ENCODE measurements at places on chromosomes 7 and 10.

- peak; percentile 68 for DNase-seq
Measured at GRCh38 chr7:37920305-37920848, at the start of gene EPDR1. Gene EPDR1, plus strand, starts transcription at chr7:37920640. Its CDS starts 300 bp downstream, at chr7:37920940.

- DNase-seq = no peak
Measured at GRCh38 chr10:84237199-84238051, 3.9 kb downstream of the LRIT1 start.

DNA sequence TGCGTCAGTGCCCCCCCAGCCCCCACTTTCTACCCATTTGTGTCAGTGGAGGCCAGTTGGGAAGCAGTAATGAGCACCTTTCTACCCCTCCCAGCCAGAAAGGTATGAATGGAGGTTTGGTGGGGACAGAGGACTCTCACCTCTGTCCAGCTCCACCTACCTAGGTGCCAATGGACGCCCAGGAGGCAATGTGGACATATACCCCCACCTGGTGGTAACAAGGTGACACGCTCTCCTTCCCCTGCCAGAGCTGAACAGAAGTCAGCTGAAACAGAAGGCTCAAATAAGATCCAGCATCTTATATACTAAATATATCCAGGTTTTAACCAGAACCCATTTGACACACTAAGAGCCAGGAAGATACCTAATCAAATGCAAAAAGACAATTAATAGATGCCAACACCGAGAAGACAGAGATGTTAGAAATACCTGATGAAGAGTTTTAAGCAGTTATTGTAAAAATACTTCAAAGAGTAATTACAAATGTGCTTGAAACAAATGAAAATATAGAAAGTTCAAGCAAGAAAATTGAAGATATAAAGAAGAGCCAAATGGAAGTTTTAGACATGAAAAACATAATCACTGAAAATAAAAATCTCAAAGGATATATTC is 18.4 kb upstream of the SORCS3 start:
- DNase-seq = no peak

DNA sequence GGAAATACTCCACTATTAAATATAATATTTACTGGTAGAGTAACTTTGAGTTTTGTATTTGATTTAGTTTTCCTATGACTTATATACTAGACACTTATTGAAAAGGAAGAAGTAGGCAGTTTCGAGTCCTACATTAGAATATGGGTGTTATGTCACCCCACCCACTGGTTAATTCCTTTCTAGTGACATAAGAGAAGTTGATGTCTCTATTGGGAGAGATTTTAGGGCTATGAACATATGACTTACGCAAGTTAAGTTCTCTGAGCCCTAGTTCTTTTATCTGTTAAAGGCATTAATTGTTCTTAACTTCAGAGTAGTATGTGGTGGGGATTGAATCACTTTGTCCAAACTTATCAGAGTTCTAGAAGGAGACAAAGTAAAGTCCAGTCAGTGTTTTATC is 30.5 kb downstream of the CPED1 start:
- no peak for DNase-seq

GRCh38 chr10:125484035-125484732 is 198.8 kb downstream of the TEX36 start:
- no peak for DNase-seq

DNA sequence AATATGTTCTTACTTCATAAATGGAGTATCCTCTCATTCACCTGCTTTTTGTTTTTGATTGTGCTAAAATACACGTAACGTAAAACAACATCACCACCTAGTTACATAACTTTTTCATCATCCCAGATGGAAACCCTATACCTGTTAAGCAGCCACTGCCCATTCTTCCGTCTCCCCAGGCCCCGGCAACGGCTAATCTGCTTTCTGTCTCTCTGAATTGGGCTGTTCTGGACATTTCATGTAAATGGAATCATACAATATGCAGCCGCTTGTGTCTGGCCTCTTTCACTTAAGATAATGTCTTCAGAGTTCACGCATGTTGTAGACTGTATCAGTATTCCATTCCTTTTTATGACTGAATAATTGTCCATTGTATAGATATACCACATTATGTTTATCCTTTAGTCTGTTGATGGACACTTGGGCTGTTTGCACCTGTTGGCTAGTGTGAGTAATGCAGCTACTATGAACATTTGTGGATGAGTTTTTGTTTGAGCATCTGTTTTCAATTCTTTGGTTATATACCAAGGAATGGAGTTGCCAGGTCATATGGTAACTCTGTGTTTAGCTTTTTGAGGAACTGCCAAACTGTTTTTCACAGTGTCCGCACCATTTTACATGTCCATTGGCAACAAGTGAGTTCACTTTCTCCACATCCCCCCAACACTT is 14.1 kb upstream of the SUN1 start:
- peak; percentile 31 for DNase-seq

- no peak for DNase-seq
Measured at GRCh38 chr7:44144426-44144967, 3.4 kb upstream of the MYL7 start.

- DNase-seq = no peak
Measured at GRCh38 chr10:46198516-46198915, 88.3 kb upstream of the ANTXRL start.

DNA sequence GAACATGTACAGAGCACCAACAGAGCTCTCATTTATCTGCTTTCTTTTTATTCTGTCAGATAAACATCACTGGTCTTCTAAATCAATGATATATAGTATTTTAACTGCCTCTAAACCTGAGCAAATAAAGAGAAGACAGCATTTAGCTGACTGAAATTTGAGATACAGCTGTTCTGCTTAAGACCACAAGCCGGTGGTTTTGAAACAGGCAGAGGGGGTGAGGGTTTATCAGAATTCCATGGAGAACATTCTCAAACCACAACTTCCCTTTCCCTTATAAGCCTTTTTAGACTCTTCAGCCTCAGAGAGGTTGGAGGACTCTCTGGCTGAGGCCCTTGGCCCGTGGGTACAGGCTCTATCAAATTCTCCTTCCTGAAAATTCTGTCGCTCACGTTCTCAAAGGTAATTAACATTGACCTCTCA is 87.4 kb upstream of the RSU1 start:
- DNase-seq = peak; percentile 90

DNA sequence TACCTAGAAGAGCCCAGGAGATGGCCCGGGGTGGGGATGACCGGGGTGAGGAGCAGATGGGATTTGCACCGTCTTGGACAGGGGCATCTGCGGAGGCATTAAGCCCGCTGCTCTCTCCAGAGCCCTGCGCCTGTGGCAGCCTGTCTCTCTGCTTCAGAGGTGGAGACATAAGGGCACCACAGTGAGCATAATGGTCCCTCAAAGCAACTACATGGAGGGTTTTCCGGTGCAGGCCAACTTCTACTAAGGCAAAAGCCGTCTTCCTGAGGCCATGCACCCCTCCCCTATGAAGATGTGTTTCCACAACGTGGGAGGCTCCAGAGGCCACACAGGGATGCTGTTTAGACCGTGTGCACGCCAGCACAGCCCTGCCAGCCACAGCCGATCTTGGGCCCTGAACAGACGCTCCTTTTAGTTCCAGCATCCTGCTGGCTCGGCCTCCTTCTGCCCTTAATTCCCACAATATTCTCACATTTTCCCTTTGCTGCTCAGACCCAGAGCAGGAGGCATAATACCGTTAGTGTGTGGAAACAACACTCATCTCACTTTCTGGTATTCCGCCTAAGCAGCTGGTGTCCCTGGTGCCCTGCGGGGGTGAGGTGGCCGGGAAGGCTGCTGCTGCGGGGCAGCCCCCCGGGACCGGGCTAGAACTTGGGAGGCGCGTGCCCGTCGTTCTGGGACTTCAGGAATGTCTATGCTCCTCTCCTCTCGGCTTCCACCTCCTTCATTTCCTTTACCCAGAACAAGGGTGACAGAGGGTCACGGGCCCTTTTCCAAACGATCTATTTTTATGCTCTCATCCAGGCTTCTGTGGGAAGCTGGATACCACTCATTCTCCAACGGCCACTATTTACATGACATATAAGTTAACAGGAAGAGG is 266.9 kb downstream of the TNS3 start:
- DNase-seq = peak; percentile 79

- DNase-seq = no peak
Measured at GRCh38 chr7:98571986-98572385, 45.1 kb upstream of the NPTX2 start.

GRCh38 chr10:19041171-19041570 is 7.4 kb upstream of the MALRD1 start:
- DNase-seq = no peak

GRCh38 chr10:67665491-67665890 is 30.5 kb downstream of the CTNNA3 start:
- peak; percentile 41 for DNase-seq

DNA sequence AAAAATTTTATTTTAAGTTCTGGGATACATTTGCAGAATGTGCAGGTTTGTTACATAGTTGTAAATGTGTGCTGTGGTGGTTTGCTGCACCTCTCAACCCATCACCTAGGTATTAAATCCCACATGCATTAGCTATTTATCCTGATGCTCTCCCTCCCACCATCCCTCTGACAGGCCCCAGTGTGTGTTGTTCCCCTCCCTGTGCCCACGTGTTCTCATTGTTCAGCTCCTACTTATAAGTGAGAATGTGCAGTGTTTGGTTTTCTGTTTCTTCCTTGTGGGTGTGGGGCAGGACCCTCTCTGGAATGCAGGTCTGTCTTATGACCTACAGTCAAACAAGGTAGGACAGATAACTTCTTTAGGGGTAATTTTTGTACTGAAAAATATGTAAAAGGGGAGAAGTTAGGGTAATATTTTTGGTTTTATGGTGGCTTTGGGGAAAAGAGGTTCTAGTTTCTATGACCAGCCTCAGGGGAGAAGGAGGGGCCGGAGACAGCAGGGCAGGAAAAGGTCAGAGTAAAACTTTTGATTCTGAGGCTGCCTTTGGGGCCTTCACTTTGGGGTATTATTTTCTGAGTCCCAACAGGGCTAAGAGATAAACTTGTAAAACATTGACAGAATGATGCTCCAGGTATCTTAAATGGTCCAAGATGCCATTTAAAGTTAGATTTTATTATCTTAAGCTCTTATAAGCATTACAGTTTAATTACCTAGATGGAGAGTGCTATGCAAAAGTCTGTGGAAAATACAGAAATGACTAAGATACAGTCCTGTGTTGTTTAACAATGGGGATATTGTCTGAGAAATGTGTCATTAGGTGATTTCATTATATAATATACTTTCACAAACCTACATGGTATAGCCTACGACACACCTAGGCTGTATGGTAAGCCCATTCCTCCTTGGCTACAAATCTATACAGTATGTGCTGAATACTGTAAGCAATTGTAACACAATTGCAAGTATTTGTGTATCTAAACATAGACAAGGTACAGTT is 354.8 kb downstream of the ABCA13 start:
- no peak for DNase-seq

GRCh38 chr10:115971921-115972320 is 301.1 kb downstream of the GFRA1 start:
- DNase-seq = no peak

- no peak for DNase-seq
Measured at GRCh38 chr10:74896788-74897527, 70.6 kb downstream of the KAT6B start.

DNA sequence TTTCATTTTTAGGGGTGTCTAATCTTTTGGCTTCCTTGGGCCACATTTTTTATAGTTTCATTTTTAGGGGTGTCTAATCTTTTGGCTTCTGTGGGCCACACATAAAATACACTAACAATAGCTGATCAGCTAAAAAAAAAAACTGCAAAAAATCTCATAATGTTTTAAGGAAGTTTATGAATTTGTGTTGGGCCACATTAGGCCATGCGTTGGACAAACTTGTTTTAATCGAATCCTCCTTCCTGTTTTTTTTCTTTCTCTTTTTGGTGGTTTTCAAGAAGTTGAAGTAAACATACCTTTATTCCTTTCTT is 37.4 kb downstream of the ZNRF2 start:
- no peak for DNase-seq

- no peak for DNase-seq
Measured at GRCh38 chr7:116142374-116142773, 68.0 kb upstream of the TES start.

GRCh38 chr7:30968294-30968693 is 4.5 kb downstream of the GHRHR start:
- DNase-seq = no peak

DNA sequence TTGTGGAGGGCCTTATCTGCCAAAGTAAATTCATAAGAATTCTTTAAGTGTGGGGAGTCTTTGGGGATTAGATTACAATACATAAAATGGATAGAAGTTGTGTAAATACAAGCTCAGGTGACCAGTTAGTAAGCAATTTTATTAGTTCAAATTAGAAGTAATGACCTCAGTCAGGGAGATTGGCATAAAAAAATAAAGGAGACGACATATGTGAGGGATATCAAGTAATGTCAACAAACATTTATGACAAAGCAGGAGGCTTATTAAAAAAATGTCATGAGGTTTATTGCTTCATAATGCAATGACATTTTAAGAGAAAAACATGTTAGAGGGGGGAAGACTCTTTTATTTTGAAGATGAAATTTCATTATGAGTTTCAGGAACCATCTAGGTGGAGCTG is 1137.0 kb upstream of the PHF14 start:
- no peak for DNase-seq

- DNase-seq = no peak
Measured at GRCh38 chr10:79413196-79413595, 32.2 kb downstream of the ZCCHC24 start.

- no peak for DNase-seq
Measured at GRCh38 chr10:104447906-104448305, 94.3 kb downstream of the CFAP58 start.

- no peak for DNase-seq
Measured at GRCh38 chr10:52758406-52758805, 14.2 kb downstream of the MBL2 start.

DNA sequence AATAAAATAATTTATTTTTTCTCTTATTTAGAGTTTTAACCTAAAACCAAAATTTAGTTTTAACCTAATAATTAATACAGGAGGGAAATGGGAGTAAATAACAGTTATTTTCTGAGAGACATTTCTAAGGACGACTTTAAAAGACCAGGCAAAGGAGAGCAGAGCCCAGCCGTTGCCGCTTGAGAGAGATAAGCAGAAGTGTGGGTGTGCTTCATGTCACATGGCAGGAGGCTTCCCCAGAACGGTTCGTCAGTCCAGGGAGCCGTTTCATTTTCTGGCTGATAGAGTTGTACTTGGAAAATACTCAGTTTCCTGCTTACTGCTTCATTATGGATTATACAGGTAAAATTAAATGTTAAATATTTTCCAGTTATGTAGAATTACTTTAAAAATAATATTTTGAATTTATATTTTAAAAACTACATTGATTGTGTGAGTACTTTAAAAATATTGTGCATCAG is 61.4 kb downstream of the ST7 start:
- peak; percentile 65 for DNase-seq

GRCh38 chr10:51711519-51711891 is 12.1 kb upstream of the CSTF2T start:
- no peak for DNase-seq

DNA sequence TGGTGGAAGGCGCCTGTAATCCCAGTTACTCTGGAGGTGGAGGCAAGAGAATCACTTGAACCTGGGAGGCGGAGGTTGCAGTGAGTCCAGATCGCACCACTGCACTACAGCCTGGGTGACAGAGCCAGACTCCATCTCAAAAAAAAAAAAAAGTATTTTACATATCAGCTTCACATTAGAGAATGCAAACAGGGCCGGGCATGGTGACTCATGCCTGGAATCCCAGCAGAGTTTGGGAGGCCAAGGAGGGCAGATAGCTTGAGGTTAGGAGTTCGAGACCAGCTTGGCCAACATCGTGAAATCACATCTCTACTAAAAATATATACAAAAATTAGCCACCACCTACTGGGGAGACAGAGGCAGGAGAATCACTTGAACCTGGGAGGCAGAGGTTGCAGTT is 31.6 kb downstream of the USP54 start:
- no peak for DNase-seq

- no peak for DNase-seq
Measured at GRCh38 chr10:110420401-110421193, 77.1 kb upstream of the DUSP5 start.
